Mucosa of descending colon (tissue), 3 donors: ENCODE measurements at places on chromosomes 4 and X. TPM values are rescaled to one million over a fixed set of nuclear protein-coding genes. Genes with fewer than 3 reads are reported as not detected.

MAGEB10 gene
- not detected for total RNA-seq

PCGF3 gene
- total RNA-seq, result 45.5 TPM

MAGEA2 gene
- not detected for total RNA-seq

TCP11X2 gene
- not detected for total RNA-seq

IGBP1 gene
- 51.8 TPM for total RNA-seq

MAGEB4 gene
- total RNA-seq, result not detected

KLHL4 gene
- 0.41 TPM for total RNA-seq

NAP1L2 gene
- total RNA-seq, result 4.0 TPM

NPY2R gene
- total RNA-seq, result 1.4 TPM

CXCL5 gene
- not detected for total RNA-seq

KIT gene
- total RNA-seq, result 3.0 TPM

COL4A6 gene
- 0.81 TPM for total RNA-seq

ERCC6L gene
- 0.64 TPM for total RNA-seq
